ENCODE measurements at places on chromosomes 11 and 22. TPM values are rescaled to one million over a fixed set of nuclear protein-coding genes. Genes with fewer than 3 reads are reported as not detected.

DNA sequence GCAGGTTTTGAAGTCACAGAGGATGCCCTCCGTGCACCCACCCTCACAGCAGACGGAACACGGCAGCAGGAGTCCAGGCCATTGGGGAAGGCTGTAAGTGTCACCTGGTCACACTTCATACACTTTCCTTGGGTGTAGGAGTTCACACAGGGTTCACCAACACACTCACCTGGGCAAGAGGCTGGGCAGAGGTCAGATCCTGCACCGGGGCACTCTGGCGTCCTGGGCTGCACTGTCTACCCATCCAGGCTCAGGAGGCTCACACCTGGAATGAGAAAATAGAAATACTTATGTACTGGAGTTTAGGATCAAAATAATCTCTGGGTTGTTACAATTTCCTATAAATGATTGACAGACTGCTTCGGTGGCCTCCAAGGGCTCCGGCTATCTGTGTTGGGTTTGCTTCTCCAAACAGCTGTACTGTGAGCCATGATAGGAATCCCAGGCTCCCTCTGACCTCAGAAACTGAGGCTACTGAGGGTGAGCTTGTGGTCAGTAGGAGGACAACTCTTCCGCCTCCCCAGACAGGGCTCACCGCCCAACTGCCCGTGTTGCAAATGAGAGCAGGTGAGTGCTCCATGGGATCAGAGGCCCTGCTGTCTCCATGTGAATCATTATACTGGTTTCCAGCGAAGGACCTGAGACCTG is 20.1 kb upstream of the CARS1 start:
- peaks cover 12% of the 10 kb centered on the region for H3K4me1 ChIP-seq
- DNase-seq, result peak; percentile 63
- H3K27me3 ChIP-seq, result no peaks in the 10 kb centered on the region

GRCh38 chr11:69115586-69116560 is 39.9 kb upstream of the SMIM38 start:
- H3K27ac ChIP-seq, result no peak overlapping the region
- no peak for DNase-seq
- H3K4me3 ChIP-seq, result no peak overlapping the region
- H3K4me1 ChIP-seq, result peaks cover 5% of the 10 kb centered on the region

C11orf87 gene
- 0.27 TPM for polyA plus RNA-seq

TBX10 gene
- 4.9 TPM for polyA plus RNA-seq

SLC7A4 gene
- 31.4 TPM for polyA plus RNA-seq

- H3K4me1 ChIP-seq, result no peaks in the 10 kb centered on the region
- no peaks in the 10 kb centered on the region for H3K27me3 ChIP-seq
- H3K36me3 ChIP-seq, result no peaks in the 10 kb centered on the region
Measured at GRCh38 chr22:43583501-43583900, 171.7 kb downstream of the MPPED1 start.

GRCh38 chr11:103055221-103055890 is 36.6 kb downstream of the DCUN1D5 start:
- no peaks in the 10 kb centered on the region for H3K27me3 ChIP-seq
- no peak for DNase-seq
- H3K36me3 ChIP-seq, result peaks cover 10% of the 10 kb centered on the region

DNA sequence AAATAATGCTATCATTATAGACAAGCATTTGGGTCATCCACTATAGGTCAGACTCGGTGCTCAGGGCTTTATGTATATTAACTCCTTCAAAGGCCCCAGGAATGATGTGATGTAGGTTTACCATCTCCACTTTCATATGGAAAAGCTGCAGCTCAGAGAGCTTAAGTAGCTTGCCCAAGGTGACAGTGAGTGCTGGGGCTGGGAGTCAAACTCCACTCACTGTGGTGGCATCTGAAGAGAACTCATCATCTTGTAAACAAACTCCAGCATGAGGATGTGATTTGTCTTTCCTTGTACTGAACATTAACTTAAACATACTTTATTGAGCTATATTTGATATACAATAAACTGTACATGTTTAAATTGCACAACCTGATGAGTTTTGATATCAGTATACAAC is 25.4 kb downstream of the TENM4 start:
- H3K27me3 ChIP-seq, result peaks cover 14% of the 10 kb centered on the region
- DNase-seq, result no peak
- H3K27ac ChIP-seq, result no peak overlapping the region
- no peak overlapping the region for H3K4me3 ChIP-seq
- no peaks in the 10 kb centered on the region for H3K4me1 ChIP-seq

HOATZ gene
- 0.01 TPM for polyA plus RNA-seq

- H3K4me3 ChIP-seq, result no peak overlapping the region
- no peaks in the 10 kb centered on the region for H3K4me1 ChIP-seq
- no peaks in the 10 kb centered on the region for H3K36me3 ChIP-seq
- H3K27me3 ChIP-seq, result no peaks in the 10 kb centered on the region
- H3K27ac ChIP-seq, result no peak overlapping the region
- no peak for DNase-seq
Measured at GRCh38 chr22:17451316-17451715, 82.1 kb downstream of the CECR2 start.

- DNase-seq, result no peak
- H3K27me3 ChIP-seq, result no peaks in the 10 kb centered on the region
- no peak overlapping the region for H3K4me3 ChIP-seq
- H3K36me3 ChIP-seq, result no peaks in the 10 kb centered on the region
- H3K4me1 ChIP-seq, result no peaks in the 10 kb centered on the region
Measured at GRCh38 chr22:30872285-30873041, 96.1 kb downstream of the MORC2 start.

- H3K4me3 ChIP-seq, result no peak overlapping the region
- peaks cover 21% of the 10 kb centered on the region for H3K4me1 ChIP-seq
- no peaks in the 10 kb centered on the region for H3K36me3 ChIP-seq
- no peak overlapping the region for H3K27ac ChIP-seq
- H3K27me3 ChIP-seq, result no peaks in the 10 kb centered on the region
- DNase-seq, result no peak
Measured at GRCh38 chr11:1840780-1841480, 2.1 kb downstream of the TNNI2 start.

GRCh38 chr11:102320679-102321078 is 3.4 kb downstream of the BIRC3 start:
- no peak overlapping the region for H3K4me3 ChIP-seq
- no peak for DNase-seq
- H3K27me3 ChIP-seq, result no peaks in the 10 kb centered on the region
- no peak overlapping the region for H3K27ac ChIP-seq
- no peaks in the 10 kb centered on the region for H3K36me3 ChIP-seq

Measured in large intestine (tissue), 12 donors.